Posterior vena cava (tissue), 2 donors: ENCODE measurements at places on chromosomes 7 and 10. TPM values are rescaled to one million over a fixed set of nuclear protein-coding genes. Genes with fewer than 3 reads are reported as not detected.

SPAG6 gene
- total RNA-seq: not detected

AKR1E2 gene
- 12.0 TPM for total RNA-seq

AKR1C4 gene
- total RNA-seq: not detected

TACR2 gene
- total RNA-seq: 3.0 TPM

GPR146 gene
- 9.4 TPM for total RNA-seq

ZNF438 gene
- 13.9 TPM for total RNA-seq
